ENCODE measurements at places on chromosomes 13 and 19. TPM values are rescaled to one million over a fixed set of nuclear protein-coding genes. Genes with fewer than 3 reads are reported as not detected.

Gene RNF126
- 31.4 TPM for total RNA-seq

Gene PRODH2
- total RNA-seq = not detected

Gene PRR36
- 0.13 TPM for total RNA-seq

GRCh38 chr19:40332669-40333068 is 15.5 kb downstream of the C19orf47 start:
- no peak for DNase-seq

GRCh38 chr13:43744261-43745031 is 42.3 kb downstream of the ENOX1 start:
- no peak for DNase-seq

- DNase-seq = no peak
Measured at GRCh38 chr13:61275251-61275650, 140.4 kb downstream of the PCDH20 start.
